ENCODE measurements at places on chromosomes 1 and 21.

DNA sequence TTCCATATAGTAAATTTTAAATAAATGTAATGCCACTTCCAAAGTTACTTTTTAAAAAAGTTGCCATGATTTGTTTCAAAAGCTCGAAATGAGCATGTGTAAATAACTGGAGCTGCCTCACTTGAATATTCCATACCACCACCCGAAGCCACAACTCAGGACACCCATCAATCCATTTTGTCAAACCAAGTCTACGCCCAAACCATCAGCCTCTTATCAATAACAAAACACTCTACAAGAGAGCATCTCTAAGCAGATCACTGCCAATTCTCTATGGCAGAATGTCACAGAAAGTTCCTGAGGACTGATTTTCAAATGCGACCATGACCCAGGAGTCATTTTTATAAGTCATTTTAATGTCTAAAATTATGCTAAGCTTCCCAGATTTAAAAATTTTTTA lies 4.5 kb downstream of the HNRNPR start:
- DNase-seq = no peak

DNA sequence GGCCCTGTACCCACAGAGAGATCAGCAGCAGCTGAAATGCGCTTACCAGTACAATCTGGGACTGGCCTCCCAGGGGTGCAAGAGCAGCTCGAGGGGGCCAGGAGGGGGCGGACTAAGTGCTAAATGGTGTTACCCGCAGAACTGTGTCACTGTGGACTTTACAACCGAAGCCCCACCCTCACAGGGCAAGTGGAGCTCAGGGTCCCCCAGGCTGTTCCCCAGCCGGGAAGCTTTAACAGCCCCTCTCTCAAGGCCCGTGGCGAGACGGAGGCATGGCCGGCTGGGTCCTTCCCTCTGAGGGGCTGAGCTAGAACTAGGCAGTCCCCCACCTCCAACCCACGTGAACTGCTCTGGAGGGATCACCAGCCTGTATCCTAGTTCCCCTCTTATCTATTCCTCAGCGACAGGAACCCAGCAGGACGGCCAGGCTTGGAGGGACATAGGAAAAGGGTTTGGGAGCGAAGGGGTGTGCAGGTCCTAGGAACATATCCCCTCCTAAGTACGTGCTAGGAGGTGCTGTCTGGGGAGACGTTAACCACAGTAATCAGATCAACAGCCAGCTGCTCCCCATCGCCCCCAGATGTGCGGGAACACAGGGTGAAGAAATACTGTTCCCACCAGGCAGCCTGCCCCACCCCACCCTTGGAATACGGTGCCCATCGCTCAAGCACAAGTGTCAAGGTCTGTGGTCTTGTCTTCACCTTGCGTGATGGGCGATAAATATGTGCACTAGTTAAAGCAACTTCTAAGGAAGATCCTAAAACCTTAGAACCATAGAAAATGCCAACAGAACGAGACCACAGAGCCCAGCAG lies 24.4 kb downstream of the ZBTB17 start:
- DNase-seq = no peak

- DNase-seq = no peak
Observed at GRCh38 chr1:10799726-10800125, 3.3 kb upstream of the CASZ1 start.

DNA sequence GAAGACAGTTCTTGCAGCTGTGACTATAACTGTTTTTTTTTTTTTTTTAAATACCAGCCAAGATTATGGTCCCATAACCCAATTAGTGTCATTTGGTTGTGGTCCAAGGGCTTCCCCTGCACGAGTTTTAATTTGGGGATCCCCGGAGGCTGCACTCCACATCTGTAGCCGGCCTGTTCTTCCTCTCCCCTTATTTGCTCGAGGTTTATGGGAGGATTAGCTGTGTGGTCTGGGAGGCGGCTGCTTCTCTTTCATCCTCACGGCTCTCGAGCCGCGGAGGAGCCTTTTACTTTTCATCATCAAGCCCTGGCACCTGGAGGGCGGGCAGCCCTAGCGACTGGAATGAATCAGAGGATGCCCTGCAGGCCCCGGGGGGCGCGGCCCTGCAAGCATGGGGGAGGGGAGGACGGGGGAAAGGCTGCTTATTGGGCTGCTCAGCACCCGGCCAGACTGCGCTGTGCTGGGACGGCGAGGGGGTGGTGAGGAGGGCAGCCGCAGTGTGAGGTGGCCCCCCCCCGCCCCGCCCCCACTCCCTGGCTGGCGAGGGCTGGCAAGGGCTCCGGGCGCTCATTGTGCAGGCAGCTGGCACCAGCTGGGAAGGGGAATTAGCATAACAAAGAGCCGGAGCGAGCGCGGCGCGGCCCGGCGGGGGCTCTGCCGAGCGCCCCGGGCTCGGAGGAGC lies 18.5 kb downstream of the SERTAD4 start:
- DNase-seq = no peak

DNA sequence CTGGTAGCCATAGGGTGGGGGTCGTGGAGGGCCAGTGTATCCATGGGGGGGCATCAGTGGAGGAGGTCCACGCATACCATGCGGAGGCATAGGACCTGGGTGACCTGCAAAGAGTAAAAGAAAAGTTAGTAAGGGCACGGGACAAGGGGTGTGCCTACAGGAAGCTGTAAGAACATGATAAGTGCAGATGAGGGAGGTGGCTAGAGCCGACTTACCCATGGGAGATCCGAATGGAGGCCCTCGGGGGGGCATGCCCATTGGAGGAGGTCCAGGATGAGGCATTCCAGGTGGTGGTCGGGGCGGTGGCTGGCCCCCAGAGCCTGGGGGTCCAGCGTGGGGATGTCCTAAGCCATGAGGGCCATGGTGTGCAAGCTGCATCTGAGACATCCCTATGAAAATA lies 4.0 kb downstream of the SF3B4 start:
- no peak for DNase-seq

- no peak for DNase-seq
Observed at GRCh38 chr1:235923466-235924021, 56.8 kb upstream of the LYST start.

GRCh38 chr1:228404107-228404720 lies 2.4 kb downstream of the TRIM11 start:
- DNase-seq = no peak

DNA sequence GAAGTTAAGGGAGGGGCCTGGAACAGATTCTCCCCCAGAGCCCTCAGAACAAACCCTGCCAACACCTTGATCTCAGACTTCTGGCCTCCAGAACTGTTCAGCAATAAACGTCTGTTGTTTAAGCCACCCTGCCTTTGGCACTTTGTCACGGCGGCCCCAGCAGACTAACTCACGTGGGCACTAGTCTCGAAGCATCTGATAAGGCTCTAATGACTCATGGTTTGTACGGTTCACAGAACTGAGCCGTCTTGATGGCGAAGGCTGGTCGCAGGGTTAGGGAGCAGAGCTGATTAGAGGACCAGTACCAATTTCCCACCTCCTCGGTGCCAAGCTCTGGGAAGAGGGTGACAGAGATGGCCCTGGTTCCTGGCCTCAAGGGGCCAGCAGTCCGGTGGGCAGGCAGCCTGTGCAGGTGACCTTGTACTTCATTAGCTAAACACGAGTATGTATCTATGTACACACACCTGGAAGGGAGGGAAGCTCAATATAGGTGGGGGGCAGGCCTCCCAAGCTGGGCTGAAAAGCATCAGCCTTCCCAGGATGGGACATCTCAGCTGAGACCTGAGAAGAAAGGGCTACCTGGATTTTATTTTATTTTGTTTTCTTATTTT lies 112.8 kb downstream of the MRPS6 start:
- DNase-seq = no peak

DNA sequence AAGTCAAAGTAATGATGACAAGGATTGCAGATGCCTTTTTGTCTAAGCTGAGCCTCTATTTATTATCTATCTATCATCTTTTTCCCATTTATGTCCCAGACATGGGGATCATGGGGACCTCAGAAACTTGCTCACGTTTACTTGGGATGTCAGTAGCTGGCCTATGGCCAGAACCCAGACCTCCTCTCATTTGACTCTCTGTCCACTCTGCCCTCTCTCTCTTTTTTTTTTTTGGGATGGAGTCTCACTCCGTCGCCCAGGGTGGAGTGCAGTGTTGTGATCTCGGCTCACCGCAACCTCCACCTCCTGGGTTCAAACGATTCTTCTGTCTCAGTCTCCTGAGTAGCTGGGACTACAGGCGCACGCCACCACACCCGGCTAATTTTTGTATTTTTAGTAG lies 3.7 kb upstream of the ID3 start:
- DNase-seq = no peak

DNA sequence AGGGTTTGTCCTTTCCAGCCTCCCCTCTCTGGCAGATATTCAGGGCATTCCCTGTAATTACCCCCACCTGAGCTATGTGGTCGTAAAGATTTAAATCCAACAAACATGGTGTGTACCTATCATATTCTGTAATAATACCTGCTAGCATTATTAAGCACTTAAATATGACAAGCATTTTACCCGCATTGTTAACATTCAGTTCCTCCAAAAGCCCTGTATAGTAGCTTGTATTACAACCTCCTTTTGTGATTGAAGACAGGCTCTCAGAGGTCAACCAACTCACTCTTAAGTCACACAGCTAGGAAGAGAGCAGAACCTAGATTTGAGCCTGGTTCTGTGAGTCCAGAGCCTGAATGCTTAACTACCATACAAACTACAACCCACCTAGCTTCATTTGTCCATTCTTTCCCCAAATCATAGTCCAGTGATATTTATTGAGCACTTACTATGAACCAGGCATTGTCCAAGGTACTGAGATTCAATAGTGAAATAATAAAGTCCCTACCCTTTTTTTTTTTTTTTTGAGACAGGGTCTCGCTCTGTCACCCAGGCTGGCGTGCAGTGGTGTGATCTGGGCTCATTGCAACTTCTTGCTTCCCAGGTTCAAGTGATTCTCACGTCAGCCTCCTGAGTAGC lies 13.8 kb upstream of the KDM4A start:
- DNase-seq = no peak

Measured in CD4-positive, alpha-beta T cell treated with Interferon alpha-2 for 1 hour (primary cell).